Esophagus mucosa (tissue), 1 donor: ENCODE measurements at places on chromosomes 4 and X. TPM values are rescaled to one million over a fixed set of nuclear protein-coding genes. Genes with fewer than 3 reads are reported as not detected.
A peak's percentile ranks its signal among the peaks of the same experiment; 100 is the strongest.

GRCh38 chr4:121674696-121675095 is 22.1 kb downstream of the ANXA5 start:
- ATAC-seq, result no peak

GRCh38 chrX:81259714-81260395 is 58.0 kb downstream of the SH3BGRL start:
- peak; percentile 58 for ATAC-seq

GRCh38 chr4:141046255-141046654 is 87.0 kb downstream of the RNF150 start:
- peak; percentile 84 for ATAC-seq

DNA sequence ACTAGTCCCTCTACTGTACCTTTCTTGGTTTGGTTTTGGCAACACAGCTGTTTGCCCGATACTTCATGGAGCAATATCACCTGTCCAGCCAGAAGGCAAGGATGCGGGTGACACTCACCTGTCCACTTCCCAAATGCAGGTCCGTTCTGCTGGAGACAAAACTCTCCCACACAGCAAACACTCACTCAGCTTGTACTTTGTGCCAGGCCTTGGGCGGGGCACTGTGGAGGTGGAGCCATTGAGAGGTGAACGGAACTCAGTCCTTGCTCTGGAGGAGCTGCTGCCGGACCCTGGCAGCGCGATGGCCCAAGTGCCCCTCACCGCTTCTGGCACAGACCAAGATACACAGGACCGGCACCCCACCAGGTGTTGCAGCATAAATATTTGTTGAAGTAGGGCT is 15.3 kb upstream of the HMGB3 start:
- ATAC-seq, result no peak

DNA sequence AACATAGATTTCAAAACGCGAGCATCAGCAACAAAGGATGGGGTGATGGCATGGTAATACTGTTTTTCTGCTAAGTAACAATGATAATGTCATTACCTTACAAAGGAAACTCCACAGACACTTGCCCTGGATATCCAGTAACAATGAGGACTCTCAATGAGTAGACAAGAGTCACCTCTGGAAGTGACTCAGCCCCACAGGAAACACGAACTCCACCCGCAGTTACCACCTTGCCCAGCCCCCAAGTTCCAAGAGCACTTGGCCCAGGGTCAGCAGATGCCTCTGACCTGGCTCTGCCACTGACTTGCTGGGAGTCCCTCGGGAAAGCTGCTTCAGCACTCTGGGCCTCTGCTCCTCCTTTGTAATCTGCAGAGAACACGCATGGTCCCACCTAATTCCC is 110.3 kb upstream of the MAP3K15 start:
- peak; percentile 20 for ATAC-seq

DNA sequence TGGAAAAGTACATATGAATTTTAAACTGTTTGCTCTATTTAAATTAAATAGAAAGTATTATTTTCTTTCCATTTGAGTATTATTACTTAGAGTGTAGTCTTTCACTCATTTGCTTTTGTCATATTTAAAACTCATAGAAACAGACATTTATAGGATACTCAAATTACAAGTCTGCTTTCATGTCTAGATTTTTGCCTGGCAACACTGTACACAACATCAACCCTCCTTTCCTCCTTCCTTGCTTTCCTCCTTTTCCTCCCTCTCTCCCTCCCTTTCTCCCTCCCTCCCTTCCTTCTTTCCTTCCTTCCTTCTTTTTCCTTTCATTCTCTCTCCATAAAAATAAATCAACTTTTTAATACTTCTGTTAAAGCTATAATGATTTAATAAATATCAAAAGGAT is 2361.2 kb downstream of the ARAP2 start:
- no peak for ATAC-seq

DNA sequence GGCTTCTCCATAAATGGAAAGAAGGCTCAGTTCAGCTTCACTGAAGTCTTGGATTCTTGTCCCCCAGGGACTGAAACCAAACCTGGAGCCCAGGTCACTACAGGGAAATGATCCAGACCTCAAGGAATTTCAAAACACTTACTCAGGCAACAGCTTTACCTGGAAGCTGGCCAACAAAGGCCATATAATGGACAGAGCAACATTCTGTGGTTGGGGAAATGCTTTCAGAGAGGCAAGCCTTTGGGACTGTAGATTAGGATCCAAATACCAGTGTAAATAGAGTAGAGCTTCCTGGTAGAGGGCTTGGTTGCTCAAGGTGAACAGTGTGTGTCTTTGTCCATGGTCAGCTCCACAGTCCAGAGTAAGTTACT is 57.0 kb upstream of the PROM1 start:
- peak; percentile 62 for ATAC-seq

DNA sequence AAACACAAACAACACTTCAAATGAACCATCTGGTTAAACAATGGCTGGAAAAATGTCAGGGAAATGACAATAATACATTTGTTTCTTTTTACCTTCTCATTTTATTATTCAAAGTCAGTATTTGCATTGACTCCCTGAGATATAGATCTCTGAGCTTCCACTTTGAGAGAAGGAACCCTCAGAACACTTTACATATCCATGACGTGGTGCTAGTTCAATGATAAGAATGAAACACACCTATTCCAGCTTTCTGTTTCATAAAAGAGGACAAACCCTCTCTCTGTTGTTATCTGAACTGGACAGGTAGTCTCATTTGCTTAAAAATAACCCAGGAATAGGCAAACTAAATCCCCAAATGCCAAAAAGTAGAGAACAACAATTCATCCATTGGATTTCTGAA is 65.3 kb upstream of the CCSER1 start:
- no peak for ATAC-seq

DNA sequence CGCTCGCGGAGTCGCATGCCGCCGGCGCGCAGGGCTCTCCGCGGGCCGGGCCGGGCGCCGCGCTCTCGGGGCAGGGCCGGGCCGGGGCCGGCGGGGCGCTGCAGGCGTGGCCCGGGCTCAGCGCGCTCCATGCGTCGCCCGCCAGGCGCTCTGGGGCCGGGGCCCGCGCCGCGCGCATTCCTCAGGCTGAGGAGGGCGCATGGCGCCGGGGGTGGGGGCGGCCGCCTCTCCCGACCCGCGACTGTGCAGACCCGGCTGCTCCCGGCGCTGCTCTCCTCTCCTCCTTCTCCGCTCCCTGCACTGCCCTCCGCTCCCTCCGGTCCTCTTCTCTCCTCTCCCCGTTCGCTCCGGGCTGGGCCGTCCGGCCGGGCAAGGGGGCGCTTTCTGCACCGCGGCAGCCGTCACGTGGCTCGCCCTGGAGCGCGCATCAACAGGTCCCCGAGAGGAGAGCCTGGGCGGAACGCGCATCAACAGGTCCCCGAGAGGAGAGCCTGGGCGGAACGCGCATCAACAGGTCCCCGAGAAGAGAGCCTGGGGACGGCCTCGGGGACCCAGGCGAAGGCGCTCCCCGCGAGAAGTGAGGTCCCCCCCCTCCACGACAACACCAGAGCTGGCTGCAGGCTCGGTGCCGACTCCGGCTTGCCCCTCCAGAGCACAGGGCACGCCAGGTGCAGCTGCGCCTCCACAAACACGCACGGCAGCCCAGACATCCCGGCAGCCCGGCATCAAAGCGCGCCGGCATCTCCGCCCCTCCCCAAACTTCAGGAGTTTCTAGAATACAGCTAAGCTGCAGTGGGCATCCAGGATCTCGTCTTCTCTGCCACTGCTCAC is 12.9 kb downstream of the PPP2R3B start:
- peak; percentile 78 for ATAC-seq

DNA sequence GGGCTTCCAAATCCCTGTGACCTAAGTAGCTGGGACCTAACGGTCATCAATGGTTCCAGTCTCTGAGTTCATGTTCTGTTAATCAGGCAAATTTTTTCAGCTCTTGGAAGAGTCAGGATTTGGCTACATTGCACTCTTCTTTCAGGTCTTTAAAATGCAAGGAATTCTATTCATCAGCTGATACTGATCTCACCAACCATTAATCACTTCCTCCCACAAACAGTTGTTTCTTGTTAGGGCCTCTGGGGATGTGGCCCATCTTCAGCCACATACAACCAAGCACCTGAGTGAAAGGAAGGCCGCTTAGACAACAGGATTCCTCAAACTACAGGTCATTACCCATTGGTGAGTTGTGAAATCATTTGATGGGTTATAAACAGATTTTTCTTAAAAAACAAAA is 71.7 kb downstream of the FANCB start:
- no peak for ATAC-seq

DNA sequence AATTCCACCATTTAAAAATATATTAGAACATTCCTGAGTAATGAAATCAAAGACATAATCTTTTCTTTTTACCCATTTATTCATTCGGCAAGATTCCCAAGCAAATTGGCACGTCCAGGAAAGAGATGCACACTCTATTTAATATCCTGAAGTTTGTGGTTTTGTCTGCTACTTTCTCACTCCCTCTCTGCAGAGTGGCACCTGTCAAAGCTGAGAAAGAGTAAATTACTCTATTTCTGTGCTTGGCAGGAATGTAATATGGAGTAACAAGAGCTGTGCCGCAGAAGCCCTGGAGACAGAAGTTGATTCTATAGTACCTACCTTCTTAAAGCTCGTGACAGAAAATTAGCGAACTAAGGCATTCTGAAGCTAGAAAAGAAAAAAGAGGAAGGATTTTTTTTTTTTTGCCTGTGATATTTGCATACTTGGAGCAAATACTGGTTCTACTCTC is 5.5 kb downstream of the GSTCD start:
- peak; percentile 35 for ATAC-seq

Gene MCTS1
- 34.0 TPM for total RNA-seq

Gene ZAR1
- total RNA-seq, result not detected

Gene CSN2
- total RNA-seq, result not detected

Gene PPM1K
- 7.7 TPM for total RNA-seq

Gene SGMS2
- 28.0 TPM for total RNA-seq
